ENCODE measurements at places on chromosomes 11 and 22. TPM values are rescaled to one million over a fixed set of nuclear protein-coding genes. Genes with fewer than 3 reads are reported as not detected.

GRCh38 chr11:120978701-120979100, 45.2 kb upstream of the TBCEL start:
- DNase-seq: no peak
- 0 out of 2 replicates have a peak, but pooled peaks cover 3% of the 10 kb centered on the region for H3K4me1 ChIP-seq
- no peaks in the 10 kb centered on the region for H3K27me3 ChIP-seq
- H3K36me3 ChIP-seq: no peaks in the 10 kb centered on the region
- no peak overlapping the region for H3K4me3 ChIP-seq

DNA sequence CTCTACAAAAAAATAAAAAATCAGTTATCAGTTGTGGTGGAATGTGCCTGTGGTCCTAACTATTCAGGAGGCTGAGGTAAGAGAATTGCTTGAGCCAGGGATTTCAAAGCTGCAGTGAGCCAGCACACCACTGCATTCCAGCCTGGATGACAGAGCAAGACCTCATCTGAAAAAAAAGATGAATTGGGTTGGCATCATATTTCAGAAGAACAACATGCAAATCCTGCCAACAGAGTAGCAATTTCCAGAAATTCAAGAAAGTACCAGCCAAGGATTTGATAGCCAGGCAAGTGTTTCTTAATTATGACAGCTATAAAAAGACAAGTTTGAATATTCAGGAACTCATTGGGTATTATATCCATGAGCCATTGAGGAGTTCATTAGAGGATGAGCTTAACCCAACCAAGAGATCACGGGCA, 75.2 kb downstream of the USP47 start:
- H3K27me3 ChIP-seq: no peaks in the 10 kb centered on the region
- peaks cover 10% of the 10 kb centered on the region for H3K4me1 ChIP-seq
- H3K4me3 ChIP-seq: no peak overlapping the region

GRCh38 chr11:19744130-19744529, 31.5 kb downstream of the NAV2 start:
- DNase-seq: no peak
- peaks cover 18% of the 10 kb centered on the region for H3K4me1 ChIP-seq
- no peak overlapping the region for H3K27ac ChIP-seq
- H3K36me3 ChIP-seq: 0 out of 2 replicates have a peak, but pooled peaks cover 6% of the 10 kb centered on the region

- no peak for DNase-seq
- H3K36me3 ChIP-seq: peaks cover 6% of the 10 kb centered on the region
- H3K4me3 ChIP-seq: no peak overlapping the region
- peaks cover 10% of the 10 kb centered on the region for H3K4me1 ChIP-seq
Measured at GRCh38 chr11:11992257-11993212, 15.9 kb downstream of the DKK3 start.

- H3K27ac ChIP-seq: no peak overlapping the region
- DNase-seq: no peak
- peaks cover 61% of the 10 kb centered on the region for H3K36me3 ChIP-seq
- no peak overlapping the region for H3K4me3 ChIP-seq
Measured at GRCh38 chr11:37105427-37105826, 507.4 kb upstream of the RAG2 start.

- H3K27ac ChIP-seq: no peak overlapping the region
- no peaks in the 10 kb centered on the region for H3K27me3 ChIP-seq
- no peaks in the 10 kb centered on the region for H3K36me3 ChIP-seq
- peak overlapping the region; percentile 65 for H3K4me3 ChIP-seq
- H3K4me1 ChIP-seq: peaks cover 14% of the 10 kb centered on the region
Measured at GRCh38 chr11:111454561-111455192, 57.5 kb downstream of the BTG4 start.

EMID1 gene
- total RNA-seq: 6.0 TPM

PRDM11 gene
- total RNA-seq: 8.3 TPM

MPPED1 gene
- total RNA-seq: 0.16 TPM
